Mesenchymal stem cell (in vitro differentiated cells and primary cell): ENCODE measurements at places on chromosomes 11 and 22.

GRCh38 chr11:13666708-13667107, 1.8 kb upstream of the FAR1 start:
- no peak for DNase-seq
- H3K4me3 ChIP-seq: no peak overlapping the region
- no peaks in the 10 kb centered on the region for H3K27me3 ChIP-seq
- H3K4me1 ChIP-seq: peaks cover 7% of the 10 kb centered on the region

- no peaks in the 10 kb centered on the region for H3K36me3 ChIP-seq
- no peak overlapping the region for H3K4me3 ChIP-seq
- DNase-seq: no peak
- H3K27ac ChIP-seq: peak overlapping the region; percentile 65
- no peaks in the 10 kb centered on the region for H3K27me3 ChIP-seq
Measured at GRCh38 chr11:66915866-66916265, 42.3 kb downstream of the PC start.

- no peak overlapping the region for H3K4me3 ChIP-seq
- peaks cover 57% of the 10 kb centered on the region for H3K36me3 ChIP-seq
- H3K4me1 ChIP-seq: peaks cover 20% of the 10 kb centered on the region
- no peaks in the 10 kb centered on the region for H3K27me3 ChIP-seq
Measured at GRCh38 chr22:45540122-45540521, 37.4 kb downstream of the FBLN1 start.

DNA sequence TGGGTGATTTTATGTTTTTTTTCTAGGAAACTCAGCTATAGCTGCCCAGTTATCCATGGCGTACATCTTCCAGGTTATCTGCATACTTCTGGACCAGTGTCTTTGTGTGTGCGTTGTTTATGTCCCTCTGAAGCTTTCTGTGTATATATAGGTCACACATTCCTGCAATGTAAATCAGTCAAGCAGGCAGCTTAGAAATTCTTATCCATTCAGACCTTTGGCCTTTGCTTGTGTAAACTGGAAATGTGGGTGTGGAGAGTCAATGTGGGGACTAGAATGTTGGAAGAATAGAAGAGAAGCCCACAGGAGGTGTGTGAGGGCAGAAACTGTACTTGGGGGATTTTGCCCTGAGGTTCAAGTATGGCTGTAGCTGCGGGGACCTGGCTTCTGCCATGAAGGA, 51.7 kb downstream of the BARX2 start:
- no peaks in the 10 kb centered on the region for H3K4me1 ChIP-seq
- H3K36me3 ChIP-seq: no peaks in the 10 kb centered on the region
- no peak overlapping the region for H3K27ac ChIP-seq
- H3K4me3 ChIP-seq: no peak overlapping the region
- H3K27me3 ChIP-seq: no peaks in the 10 kb centered on the region
- no peak for DNase-seq
